ENCODE measurements at places on chromosomes 5 and 9.

DNA sequence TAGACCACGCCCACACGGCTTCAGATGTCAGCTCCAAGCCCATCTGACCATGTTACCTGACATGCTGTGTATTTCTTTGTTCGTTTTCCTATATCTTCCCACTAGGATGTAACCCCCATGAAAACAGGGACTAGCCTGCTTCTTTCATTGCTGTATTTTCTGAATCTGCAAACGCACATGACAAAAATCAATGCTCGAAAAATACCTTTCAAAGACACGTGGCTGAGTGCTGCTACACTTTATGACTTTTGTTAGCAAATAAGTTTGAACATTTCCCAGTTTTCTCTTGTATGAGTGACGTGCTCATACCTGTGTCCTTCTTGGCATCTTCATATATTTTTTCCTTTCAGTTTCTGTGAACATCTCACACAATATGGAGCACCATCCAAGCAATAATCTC is 181.3 kb upstream of the IRX1 start:
- no peak for DNase-seq

GRCh38 chr9:137836831-137837241 is 40.7 kb upstream of the CACNA1B start:
- no peak for DNase-seq

DNA sequence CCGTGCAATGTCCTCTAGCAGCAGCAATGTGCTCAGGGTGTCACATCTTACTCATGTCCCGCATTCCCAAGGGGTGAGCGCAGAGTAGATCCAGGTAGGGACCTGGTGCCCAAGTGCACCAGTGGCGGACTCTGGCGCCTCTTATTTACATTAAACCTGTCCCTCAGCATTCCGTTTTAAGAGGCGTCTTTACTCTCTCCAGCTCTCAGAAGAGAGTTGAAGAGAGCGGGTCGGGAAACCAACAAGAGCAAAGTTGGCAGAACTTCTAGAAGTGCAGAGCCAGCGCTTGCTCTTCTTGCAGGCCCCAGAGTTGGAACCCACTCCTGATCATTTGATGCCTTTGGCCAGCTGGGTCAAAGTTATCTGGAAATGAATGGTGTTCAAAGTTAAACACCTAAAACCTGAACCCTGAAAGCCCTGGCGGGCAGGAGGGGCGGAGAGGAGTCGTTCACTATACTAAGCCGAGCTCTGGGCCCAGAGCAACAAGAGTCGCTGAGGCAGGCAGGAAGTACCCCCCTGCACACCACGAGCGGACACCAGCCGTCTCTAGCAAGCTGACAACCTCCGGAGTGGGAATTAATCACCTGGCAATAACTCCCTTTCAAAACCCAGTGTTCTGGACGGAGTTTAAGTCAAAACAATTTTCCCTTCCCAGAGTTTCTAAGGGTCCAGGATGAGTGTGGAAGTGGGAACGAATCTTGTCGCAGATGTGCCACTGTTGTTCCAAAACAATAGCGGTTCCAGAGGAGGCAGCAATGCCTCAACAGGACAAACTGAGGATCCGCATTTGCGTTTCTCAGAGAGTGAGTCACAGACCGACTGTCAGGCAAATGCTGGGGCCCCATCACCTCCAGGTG is 122.8 kb downstream of the TMEM161B start:
- DNase-seq, result no peak

- DNase-seq, result no peak
Measured at GRCh38 chr9:3250741-3251140, 275.1 kb downstream of the RFX3 start.

- peak; percentile 40 for DNase-seq
Measured at GRCh38 chr9:130834371-130835336, at the start of gene ABL1. Gene ABL1, plus strand, starts transcription at chr9:130835254. Its CDS starts 193 bp downstream, at chr9:130835447.

DNA sequence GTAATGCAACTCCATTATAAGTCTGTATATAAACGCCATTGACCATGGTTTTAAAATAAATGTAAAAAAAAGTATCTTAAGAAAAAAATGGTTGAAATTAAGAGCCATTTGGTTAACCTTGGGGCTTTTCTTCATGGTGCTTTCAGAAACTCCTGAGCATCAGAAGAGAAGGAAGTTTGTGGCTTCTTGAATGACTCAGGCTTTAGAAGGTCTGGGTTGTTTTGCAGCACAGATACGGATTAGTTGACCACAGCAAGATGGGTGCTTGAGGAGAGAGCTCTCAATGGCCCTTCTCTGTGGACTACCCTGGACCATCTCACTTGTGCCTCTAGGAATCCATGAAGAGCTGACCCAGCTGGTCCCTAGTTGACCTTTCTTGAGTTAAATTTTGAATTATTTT is 189.5 kb downstream of the TMEM38B start:
- DNase-seq, result no peak

- DNase-seq, result no peak
Measured at GRCh38 chr5:11602298-11602697, 301.9 kb downstream of the CTNND2 start.

- no peak for DNase-seq
Measured at GRCh38 chr5:150017226-150018005, 16.9 kb downstream of the HMGXB3 start.

DNA sequence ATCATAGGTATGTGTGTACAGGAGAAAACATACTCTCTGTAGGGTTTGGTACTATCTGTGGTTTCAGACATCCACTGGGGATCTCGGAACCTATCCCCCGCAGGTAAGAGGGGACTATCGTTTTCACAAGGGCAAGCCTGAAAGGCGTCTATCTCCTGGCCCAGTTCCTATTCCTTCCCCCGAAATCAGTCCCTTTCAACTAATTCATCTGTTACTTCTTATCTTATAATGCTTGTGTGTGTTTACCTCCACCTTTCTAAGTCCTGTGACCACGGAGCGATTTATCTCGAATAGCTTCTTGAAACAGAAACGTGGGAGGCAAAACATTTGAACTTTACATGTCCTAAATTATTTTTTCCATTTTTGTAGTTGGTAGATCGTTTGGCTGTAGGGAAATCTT is 11.4 kb downstream of the ABO start:
- DNase-seq, result no peak

DNA sequence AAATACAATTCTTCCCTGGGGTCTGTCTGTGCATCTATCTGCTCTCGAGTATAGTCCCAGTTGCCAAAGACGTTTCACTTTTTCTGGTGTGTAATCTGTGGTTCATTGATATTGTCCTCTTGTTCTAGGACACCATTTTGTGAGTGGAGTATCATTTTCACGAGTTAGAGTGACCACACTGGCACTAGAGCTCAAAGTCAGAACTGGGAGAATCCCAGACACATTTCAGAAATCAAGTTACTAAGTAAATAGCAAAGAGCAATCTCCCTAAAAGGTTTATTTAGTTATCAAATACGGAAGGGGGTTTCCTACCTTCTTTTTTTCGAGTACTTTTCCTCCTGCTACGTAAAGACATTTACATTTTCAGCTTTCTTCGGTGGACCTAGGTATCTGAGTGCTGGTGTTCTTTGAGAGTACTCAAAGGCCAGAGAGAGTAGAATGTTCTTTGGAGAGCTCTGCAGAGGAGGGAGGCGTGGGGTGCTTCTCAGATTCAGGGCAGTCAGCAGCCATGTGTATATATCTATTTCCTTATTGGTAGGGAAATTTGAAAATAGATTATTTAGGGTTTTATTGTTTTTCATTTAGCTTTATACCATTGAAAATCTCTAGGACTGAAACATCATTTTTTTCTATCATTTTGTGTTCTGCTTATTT is 8.9 kb upstream of the HSPA9 start:
- DNase-seq, result no peak

- no peak for DNase-seq
Measured at GRCh38 chr9:33197279-33198152, 30.4 kb upstream of the B4GALT1 start.

DNA sequence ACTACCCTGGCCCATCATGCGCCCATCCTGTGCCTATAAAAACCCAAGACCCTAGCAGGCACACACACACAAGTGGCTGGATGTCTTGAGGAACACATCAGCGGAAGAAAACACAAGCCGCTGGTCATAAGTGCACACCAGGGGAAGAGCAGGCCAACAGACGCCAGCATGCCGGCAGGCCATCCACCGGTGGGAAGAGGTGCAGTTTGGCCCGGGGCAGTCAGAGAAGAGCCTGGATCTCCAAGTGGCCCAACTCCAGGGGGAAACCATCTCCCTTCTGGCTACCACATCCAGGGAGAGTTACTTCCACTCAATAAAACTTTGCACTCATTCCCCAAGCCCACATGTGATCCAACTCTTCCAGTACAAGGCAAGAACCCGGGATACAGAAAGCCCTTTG is 2001.3 kb upstream of the NUDT12 start:
- no peak for DNase-seq

GRCh38 chr5:33772380-33772897 is 119.4 kb downstream of the ADAMTS12 start:
- DNase-seq, result no peak

DNA sequence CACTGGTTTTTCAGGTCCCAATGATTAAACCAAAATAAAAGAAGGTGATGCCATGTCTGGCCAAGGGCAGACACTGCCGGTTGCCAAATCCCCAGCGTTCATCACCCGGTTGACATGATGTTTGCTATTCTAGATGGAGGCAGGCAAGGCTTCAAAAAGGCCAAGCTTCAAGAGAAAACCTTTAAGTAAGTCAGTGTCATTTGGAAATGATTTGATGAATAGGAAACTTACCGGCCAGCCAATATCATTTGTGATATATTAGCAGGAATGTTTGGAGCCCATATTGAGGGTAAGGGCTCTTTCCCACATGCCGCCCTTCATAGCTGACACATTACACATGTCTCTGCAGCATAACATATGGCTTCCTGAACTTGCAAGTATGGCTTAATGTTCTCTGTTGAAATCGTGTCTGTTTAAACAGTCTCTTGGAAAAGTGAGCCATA is 89.5 kb upstream of the TTC23L start:
- DNase-seq, result no peak

GRCh38 chr9:91164724-91165520 is 196.8 kb downstream of the AUH start:
- no peak for DNase-seq

DNA sequence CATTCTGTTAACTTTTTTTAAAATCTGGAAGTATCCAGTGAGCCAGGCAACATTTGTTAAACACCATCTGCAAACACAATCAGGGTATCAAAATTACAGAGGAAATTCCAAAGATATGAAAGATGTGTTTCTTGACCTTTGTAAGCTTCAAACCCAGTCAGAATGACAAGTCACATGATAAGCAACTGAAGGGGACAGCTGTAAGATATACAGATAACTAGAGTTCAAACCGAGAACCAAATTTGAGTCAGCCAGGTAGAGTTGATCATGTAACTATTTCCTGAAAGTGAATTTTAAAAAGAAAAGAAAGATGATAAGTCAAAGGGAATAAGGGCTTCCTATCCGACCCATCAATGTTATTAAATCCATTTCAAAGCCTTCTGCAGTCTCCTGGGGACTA is 196.2 kb downstream of the DEPDC1B start:
- DNase-seq, result no peak

DNA sequence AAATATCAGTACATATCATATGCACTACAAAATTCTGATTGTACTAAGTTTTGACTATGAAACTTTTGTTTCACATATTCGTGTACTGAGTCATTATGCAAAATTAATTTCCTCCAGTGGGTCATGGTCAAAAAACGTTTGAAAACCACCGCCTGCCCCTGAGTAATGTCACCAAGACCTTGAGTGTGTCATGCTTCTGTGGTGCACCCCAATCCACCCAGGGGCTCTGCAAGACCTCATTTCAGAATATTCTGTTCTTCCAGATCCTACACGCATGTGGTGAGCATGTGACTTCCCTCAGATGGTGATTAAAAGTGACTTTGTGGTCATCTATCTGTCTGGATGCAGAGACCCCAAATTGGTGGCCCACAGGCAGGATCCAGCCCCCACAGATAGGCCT is 31.0 kb downstream of the ABLIM3 start:
- no peak for DNase-seq

DNA sequence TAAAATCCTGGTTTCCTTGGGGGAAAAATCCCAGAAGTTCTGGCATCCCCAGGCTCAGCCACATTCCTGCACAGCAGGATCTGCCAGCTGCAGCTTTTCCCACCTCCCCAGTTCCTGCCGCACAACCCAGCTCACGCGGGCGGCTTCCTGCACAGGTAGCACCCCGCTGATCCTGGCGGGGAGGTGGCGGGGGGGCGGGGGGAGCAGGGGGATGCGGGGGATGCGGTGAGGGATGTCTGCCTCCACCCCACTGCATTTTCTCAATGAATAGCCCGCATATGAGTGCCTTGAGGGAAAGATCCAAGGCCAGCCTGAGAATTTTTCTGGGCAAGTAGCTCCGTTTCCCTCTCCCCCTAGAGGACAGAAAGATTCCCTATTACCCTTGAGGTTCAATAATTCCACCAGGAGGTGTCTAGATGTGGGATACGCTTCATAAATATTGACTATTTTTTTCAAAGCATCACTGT is 21.1 kb downstream of the GFPT2 start:
- no peak for DNase-seq

GRCh38 chr9:134551644-134552348 is 89.8 kb upstream of the COL5A1 start:
- no peak for DNase-seq

DNA sequence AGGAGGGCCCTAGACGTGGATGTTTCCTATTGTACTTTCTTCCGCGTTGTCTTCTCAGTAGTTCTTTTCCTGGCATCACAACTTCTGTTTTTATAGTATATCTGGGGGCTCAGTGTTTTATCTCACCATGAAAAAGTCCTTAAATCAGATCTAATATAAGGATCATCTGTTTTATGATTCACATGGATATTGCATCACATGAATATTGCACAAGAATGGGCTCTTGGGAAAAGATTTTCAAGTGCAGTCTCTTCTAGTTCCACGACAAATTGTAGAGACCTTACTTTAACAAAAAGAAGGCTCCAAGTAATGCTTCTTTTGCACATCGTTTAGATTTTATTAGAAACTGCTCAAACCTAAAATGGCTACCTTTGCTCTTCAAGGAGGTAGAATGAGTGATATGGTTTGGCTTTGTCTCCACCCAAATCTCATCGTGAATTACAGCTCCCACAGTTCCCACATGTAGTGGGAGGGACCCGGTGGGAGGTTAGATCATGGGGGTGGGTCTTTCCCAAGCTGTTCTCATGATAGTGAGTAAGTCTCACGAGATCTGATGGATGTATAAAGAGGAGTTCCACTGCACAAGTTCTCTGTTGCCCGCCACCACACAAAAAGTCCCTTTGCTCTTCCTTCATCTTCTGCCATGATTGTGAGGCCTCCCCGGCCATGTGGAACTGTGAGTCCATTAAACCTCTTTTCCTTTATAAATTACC is 53.7 kb upstream of the FAM120A start:
- no peak for DNase-seq

GRCh38 chr5:56145511-56145910 is 87.6 kb downstream of the ANKRD55 start:
- no peak for DNase-seq

DNA sequence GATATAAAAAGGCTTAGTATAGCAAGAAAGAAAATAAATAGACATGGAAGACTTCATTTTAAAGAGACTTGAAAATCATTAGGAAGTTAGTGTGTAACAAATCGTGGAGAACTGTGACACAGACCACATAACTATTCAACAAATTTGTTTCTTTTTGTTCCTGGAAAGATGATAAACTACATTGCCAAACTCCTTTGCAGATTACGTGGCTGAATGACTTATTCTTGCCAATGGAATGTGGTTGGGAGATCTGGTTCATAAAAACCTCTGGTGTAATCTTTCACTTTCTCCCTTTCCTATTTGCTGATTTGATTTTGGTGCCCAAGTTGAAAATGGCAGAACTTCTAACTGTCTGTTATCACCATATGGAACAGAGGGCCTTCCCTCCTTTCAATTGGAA is 328.9 kb upstream of the MEF2C start:
- DNase-seq, result no peak

GRCh38 chr9:84817038-84817437 is 147.5 kb downstream of the NTRK2 start:
- DNase-seq, result no peak
